ENCODE measurements at places on chromosomes 2 and 18.
A peak's percentile ranks its signal among the peaks of the same experiment; 100 is the strongest.

- DNase-seq: no peak
These were observed 252.8 kb downstream of the TMX3 start for GRCh38 chr18:68462148-68462547.

- no peak for DNase-seq
These were observed 63.8 kb upstream of the RTN4 start for GRCh38 chr2:55114082-55114481.

DNA sequence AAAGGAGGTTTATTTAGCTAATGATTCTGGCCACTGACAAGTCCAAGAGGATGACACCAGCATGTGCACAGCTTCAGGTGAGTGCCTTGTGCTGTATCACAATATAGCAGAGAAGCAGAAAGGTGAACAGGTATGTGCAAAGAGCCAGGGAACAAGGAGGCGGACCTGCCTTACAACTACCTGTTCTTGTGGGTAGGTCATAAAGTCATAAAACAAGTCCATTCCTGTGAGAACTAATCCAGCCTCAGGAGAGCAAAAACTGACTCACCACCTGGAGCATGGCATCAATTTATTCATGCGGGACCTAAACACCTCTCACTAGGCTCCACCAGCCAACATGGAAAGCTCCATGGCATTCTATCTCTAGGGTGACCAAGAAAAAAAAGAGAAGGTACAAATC lies 234.2 kb downstream of the ASXL3 start:
- DNase-seq: peak; percentile 98

DNA sequence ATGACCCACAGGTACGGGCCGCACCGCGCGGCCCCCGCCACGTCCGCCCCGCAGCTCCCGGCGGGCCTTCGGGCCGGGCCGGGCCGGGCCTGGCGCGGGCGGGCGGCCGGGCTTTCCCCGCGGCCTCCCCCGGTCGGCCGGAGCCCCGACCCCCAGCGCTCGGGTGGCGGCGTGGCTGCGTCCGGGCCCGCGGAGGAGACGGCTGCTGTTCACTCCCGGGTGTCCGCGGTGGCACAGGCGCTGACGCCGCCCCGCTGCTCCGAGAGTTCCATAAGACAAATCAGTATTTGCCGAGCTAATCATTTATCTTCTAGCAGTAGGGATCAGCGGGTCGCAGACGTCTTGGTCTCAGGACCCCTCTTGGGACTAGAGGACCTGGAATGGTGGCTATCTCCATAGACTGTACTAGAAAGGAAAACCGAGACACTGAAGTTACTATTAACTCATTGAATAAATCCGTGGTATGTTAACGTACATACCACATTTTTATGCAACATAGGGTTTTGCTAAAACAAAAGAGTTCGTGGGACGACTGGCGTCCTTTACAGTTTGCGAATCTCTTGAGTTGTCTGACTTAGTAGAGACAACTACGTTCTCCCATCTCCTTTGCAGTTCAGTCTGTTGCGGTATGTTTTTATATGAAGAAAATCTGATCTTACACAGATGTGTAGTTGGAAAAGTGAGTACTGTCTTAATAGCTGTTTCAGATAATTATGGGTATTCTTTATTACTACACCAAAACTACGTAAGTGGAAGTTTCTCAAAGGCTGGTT lies 500 bp downstream of the LIMS1 start:
- peak; percentile 29 for DNase-seq

DNA sequence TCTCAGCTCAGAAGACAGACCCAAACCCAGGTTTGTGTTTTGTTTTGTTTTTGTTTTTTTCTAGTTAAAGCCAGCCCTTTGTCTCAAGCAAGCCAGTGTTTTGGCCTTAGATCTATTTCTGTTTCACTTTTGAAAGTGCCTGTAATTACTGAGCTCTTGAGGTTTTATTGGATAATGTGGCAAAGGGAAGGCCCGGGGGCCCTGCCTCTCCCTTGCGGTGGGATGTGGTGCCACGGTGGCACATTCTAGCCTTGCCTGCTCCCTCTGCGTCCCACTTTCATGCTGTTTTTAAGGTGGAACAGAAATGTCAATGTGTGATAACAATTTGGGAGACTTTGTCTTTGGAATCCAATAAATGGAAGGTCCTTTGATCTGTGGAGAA lies 2.5 kb downstream of the HPCAL1 start:
- no peak for DNase-seq

DNA sequence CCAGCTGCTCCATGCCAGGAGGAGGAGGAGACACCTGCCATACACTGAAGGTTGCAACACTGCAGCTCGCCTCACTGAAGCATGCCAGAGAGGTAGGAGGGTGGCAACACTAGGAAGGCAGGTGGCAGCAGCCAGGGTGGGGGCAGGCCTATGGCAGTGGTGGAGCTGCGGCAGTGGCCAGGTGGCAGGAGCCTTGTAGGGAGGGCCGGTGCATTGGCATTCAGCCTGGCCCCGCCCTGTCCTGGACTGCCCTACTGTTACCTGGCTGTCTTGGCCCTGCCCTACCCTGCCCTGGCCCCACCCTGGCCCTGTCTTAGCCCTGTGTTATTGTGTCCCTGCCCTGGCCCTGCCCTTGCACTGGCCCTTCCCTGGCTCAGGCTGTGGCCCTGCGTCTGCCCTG lies 7.4 kb upstream of the ANKRD62 start:
- peak; percentile 75 for DNase-seq

DNA sequence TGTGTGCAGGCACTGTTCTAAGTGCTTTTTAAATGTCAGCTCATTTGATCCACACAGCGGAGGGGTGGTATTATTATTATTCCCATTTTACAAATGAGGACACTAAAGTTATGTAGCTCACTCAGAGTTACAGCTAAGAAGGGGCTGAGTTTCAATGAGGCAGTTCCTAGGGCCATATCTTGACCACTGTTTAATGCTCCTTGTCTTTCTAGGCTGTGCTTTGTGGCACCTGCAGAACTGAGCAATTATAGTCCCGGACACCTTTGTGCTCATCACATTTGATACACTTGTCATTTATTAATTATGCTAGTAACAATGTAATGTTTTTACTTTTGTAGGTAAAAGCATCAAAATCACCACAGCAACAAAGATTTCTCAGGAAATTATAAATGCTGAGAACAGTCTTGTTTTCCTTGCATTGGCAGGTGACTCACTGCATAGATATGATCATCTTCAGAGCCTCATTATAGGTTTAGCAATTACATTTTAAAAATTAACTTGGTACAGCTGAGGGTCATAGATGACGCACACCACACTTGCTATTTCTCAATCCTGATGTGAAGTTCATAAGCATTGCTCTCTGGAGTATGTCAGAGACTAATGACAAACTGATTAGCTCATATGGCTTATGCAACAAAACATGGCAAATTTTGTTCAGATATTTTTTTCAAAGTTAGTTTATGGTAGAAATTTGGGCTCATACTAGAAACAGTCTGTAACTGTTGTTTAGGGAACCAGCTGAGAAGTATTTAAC lies 366.8 kb downstream of the TGIF1 start:
- DNase-seq: no peak

DNA sequence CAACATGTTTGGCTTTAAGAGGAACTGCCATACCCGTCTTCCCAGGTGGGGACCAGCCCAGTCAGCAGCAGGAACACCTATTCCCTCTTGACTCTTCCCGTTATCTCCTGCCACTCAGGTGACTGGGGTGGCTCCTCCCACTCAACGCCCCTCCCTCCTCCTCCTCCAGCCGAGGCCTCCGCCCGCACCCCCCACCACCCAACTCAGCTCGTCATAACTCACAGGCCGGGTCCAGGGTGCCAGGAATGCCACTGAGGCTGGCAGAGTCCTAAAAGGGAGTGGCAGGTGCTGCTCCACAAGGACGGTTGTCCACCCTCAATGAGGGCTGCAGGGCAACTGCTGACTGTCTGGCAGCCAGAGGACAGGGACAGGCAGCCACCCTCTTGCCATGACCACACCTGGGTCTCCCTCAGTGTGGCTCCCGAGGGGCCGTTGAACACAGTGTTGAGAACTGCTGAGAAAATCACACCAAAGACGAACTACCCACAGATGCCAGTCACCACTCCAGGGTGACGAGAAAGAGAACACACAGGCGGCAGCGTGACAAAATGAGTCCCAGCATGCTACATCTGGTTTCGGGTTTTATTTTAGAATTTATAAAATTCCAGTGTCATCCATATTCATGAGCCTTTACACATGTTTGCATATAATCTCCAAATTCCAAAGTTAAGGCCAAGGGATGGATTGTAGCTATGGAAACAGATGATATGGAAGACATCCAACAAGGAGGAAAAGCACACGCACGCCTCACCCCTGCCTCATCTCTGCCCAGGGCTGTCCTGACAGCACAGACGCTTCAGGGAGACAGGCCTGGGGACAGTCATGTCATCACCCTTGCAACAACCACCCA lies 38.5 kb downstream of the ANO7 start:
- no peak for DNase-seq

DNA sequence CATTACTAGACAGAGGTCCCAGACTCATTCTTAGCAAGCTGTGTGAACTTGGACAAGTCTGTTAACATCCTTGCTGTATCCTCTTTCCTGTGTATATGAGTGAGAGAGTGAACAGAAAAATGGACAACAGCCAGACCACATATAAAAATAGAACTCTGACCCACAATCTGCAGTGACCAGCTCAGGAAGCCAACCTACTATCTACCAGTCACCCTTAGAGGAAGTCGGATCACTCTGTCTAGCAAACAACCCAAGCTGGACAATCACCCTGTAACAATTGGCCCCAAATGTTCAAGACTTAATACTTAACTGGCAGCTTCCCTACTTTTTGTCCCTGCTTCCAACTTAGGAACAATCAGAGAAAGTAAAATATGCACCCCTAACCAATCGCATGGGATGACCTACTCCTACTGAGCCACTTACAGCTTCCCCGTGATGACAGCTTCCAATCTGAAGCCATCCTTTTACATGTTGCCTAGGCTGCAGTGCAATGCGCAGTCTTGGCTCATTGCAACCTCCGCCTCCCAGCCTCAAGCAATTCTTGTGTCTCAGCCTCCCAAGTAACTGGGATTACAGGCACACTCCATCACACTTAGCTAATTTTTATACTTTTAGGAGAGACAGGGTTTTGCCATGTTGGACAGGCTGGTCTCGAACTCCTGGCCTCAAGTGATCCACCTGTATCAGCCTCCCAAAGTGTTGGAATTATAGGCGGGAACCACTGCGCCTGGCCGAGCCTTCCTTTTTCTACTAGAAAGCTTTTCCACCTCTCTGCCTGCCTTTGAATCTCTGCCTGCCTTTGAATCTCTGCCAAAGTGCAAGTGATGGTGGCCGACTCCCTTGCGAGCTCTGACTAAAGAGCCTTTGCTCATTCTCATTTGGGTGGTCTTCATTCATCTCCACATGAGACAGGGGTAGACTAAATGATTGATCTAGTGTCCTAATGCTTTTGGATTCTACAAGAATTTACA lies 158.3 kb upstream of the NDUFV2 start:
- DNase-seq: no peak

- no peak for DNase-seq
These were observed 236.3 kb upstream of the FSIP2 start for GRCh38 chr2:185502351-185502750.

- DNase-seq: no peak
These were observed 251.8 kb downstream of the MEIS1 start for GRCh38 chr2:66686755-66687154.

DNA sequence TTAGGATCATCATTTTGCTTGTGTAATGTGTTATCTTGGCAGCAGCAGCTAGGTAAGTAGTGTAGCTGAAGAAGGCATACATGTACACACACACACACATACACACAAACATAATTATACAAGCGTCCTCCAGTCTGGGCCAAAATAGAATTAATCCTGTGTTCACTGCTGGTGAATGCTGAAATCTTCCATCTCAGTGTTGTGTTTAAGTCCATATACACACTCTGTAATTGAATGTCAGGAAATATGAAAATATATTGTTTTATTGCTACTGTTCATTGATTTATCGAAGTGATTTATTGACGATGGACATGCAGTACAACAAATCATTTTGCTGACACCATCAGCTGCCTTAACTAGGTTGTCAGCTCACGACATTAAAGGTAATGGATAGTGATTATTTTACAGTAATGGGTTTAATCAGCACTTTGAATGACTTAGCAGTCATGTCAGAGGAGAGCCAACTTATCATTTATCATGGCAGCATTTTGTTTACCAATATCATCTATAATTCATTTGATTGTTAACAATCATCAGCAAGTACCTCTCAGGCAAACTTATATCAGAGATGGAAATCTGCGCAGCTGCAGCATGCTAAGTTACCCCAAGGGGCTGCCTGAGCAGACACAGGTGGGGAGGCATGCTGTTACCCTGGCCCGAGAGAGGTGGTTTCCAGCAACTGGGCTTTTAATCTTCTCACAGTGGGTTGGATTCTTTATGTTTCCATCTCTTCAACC lies 83.7 kb upstream of the FSHR start:
- no peak for DNase-seq

- no peak for DNase-seq
These were observed 496.1 kb upstream of the SLC39A10 start for GRCh38 chr2:195160963-195161362.

GRCh38 chr2:74384051-74384450 lies 3.9 kb upstream of the DCTN1 start:
- no peak for DNase-seq

- DNase-seq: no peak
These were observed 10.7 kb upstream of the THNSL2 start for GRCh38 chr2:88159481-88159880.

DNA sequence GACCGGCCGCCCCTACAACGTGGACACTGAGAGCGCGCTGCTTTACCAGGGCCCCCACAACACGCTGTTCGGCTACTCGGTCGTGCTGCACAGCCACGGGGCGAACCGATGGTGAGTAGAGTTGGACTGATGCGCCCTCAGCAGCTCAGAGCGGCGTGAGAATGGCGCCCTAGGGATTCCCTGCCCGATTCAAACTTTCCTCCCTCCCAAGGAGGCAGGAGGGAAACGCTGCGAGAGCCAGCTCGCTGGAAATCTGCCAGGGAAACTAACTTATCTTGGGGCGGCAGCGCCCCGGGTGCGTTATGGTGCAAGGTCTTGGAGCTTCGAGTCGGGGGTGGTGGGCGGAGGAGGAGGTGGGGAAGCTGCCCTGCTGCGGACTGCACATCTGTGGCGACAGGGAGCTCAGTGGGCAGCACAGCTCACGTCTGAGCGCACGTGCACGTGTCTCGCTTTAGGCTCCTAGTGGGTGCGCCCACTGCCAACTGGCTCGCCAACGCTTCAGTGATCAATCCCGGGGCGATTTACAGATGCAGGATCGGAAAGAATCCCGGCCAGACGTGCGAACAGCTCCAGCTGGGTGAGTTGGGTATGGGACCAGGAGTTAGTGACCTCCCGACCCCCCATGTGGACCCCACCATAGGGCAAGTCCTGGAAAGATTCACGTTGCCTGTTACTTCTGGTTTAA lies 697 bp downstream of the ITGA4 start:
- DNase-seq: no peak

DNA sequence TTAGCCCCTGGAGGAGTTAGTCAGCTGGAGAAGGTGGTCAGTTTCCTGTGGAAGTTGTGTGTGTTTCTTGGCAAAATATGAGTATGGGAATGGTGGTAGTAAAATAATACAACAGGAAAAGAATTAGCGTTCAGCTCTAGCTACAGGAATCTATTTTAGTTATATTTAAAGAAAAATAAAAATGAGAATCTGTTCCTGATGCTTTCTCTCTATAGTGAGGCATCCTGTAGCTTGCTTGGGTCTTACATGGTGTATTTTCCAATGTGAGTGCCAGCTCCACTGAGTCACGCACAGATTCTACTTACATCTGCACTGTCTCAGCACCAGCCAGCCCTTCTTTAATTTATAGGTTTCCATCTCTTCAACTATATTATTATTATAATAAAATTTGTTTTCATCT lies 132.2 kb downstream of the BIRC6 start:
- DNase-seq: no peak

- DNase-seq: no peak
These were observed 12.5 kb upstream of the ARMC9 start for GRCh38 chr2:231185886-231186285.

All from NCI-H510A treated with DMSO at 0.1 percent for 48 hours (cell line).